Stimulated activated CD4-positive, alpha-beta T cell treated with anti-CD3 and anti-CD28 coated beads, Interleukin-1b, Interleukin-23, amount 100 ng/mL, for 48 hours (primary cell): ENCODE measurements at places on chromosomes 3 and 15.

GRCh38 chr3:193853511-193854219 is 260.7 kb downstream of the OPA1 start:
- no peak for DNase-seq

GRCh38 chr3:5531741-5532290 is 344.3 kb downstream of the EDEM1 start:
- no peak for DNase-seq

DNA sequence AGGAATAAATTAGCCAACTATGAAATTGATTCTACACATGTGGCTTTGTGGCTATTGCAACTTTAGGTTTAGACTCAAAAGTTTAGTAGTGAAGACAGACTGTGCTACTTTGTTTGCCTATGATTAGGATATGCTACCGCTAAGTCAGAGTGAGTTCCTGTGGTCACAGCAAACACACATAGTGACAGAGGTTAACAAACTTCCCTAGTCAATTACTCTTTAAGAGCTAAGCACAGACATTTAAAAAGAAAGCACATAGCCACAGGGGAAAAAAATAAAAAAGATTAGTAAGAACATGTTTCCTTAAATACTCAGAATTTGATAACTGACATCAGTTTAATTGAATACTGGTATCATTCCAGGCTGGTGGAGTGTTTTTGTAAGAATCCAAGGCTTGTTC is 207.1 kb downstream of the GBE1 start:
- no peak for DNase-seq

- no peak for DNase-seq
Measured at GRCh38 chr3:128402319-128402718, 64.4 kb downstream of the DNAJB8 start.

DNA sequence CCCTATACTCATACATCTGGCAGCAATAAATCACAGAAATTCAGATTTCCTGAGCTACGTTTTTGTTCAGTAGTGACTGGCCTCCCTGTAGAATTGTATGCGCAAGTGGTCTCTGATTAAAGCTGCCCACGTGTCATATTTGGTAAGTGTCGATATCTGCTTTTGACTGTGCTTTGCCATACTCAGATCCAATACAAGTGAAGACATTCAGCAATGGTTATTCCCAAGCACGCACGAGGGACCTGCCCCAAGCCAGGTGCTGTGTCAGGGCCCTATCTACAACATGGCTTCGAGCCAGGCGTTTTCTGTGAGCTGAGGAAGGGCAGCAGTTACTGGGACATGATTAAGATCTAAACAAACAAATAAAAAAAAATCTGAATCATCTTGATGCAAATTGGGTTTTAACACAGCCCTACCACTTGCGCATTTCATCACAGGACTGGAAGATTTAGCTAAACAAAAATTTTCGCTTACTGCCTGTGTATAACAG is 47.2 kb upstream of the ICE2 start:
- DNase-seq, result no peak

DNA sequence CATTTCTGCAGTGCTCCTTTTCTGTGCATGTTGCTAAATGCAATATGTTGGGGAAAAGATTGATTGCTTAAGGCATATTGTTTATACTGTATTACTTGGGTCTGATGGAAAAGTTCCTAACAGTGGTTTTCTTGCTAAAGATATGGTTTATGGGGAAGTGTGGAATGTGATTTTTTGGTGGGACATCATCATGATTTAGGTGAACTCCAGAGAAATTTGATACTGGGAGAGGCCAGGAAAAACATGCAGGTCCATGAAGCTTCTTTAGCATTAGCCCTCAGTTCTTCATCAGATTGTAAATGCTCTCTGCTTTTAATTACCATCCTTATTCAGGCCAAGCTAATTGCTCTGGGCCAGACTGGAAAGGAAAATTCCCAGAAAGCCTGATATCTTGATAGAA is 147.5 kb downstream of the LRTM1 start:
- no peak for DNase-seq

DNA sequence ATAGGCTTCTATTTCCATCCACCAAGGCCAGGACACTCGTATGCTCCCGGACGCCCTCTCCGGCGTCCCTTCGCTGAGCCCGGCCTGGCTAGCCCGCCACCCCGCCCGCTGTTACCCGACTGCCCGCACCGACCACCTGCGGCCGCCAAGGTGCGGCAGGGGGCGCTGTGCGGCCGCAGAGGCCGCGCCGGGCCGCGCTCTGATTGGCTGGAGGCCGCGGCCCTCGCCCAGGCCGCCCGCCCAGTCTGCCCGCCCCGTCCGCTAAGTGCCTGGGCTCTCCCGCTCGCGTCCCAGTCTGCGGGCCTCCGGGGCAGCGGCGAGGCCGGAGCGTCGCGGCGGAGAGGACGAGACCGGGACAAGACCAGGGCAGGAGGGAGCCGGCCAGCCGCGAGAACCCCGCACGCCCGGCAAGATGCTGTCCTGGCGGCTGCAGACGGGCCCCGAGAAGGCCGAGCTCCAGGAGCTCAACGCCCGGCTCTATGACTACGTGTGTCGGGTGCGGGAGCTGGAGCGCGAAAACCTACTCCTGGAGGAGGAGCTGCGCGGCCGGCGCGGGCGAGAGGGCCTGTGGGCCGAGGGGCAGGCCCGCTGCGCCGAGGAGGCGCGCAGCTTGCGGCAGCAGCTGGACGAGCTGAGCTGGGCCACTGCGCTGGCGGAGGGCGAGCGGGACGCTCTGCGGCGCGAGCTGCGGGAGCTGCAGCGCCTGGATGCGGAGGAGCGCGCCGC is at the start of gene SYNM:
SYNM (plus strand) TSS at position 293 of the 726 bp plus-strand sequence; CDS start at position 413, 120 bp downstream.
- peak; percentile 26 for DNase-seq

- DNase-seq, result no peak
Measured at GRCh38 chr3:132513057-132513456, 84.0 kb upstream of the ACKR4 start.

DNA sequence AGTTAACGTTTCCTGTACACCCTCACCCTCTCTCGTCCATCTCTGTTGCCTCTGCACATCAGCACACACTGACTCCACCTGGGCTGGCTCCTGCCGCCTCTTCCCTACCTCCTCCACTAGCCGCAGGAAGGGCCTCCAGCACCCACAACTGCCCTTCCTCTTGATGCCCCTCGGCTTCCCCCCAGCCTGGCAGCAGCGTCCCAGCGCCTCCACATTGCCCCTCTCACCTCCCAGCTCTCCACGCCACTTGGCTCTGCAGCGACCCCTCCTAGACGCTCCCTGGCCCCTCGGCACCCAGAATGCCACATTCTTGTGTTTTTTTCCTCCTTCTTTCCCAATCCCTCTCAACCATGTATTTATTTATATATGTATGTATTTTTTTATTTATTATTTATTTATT is 73.6 kb downstream of the ST8SIA2 start:
- DNase-seq, result no peak

DNA sequence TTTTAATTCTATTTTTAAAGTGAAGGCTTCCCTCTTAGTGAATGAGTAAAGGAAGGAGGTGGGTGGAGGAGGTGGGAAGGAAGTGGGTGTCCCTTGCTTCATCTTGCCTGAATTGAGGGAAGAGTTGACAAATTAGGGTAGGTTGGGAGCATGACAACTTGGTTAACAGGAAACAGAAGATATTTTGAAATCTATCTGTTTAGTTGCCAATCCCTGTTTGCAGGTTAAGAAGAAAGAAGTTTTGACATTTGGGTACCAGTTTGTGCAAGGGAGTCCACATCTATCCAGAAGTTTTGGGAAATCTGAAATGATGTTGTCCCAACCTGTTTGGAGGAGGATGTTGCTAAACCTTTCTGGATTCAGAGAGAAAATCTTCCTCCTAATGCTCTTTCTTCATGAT is 204.1 kb upstream of the SUCLG2 start:
- DNase-seq, result no peak

DNA sequence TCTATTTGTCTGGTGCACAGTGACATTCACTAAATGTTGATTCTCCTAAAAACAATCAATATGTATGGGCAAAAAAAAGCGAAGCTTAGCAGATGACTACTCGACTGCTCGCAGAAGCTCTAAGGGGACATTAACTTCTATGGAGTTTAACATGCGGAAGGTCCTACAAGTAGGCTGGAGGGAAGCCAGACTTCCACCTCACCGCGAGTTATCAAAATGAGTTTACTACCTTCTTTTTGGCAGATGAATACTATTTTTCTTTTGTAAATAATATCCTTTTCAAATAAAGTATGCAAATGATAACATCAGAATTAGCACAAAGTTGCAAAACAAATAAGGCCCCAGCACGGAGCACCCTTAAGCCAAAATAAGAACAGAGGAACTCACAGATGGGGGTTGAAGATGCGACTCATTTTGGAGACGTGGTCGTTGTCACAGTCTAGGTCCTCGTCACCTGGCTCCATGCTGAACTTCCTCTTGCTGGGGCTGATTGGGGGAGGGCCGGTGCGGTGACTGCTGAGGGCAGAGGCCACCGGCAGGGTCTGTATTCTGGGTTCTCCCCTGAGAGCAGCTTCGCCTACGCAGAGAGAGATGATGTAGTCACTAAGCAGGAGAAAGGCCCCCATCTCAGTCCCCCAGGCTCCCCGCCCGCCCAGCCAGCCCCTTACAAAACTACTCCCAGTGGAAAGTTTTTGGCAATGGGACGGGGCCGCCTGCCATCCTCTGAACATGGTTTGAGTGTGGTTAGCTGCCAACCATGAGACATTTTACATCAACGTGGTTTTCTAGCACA is 42.1 kb downstream of the VGLL4 start:
- peak; percentile 37 for DNase-seq

DNA sequence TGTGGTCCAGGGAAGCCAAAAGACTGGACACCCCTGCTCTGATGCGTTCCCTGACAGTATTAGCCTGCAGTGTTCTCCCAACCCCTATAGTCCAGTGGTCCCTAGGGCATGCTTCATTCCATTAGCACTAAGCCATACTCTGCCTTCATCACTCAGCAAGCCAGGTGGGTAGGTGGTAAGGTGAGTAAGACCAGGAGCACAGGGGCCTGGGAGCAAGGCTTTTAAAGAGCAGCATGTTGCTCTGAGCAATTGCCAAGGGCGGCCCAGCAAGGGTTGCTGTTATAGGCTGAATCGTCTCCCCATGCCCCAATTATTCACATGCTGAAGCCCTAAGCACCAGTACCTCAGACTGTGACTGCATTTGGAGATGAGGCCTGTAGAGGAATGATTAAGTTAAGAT is 11.0 kb downstream of the CXCR6 start:
- no peak for DNase-seq

- no peak for DNase-seq
Measured at GRCh38 chr15:43518197-43518761, 871 bp downstream of the MAP1A start.

- peak; percentile 64 for DNase-seq
Measured at GRCh38 chr3:194322678-194323211, 28.4 kb downstream of the CPN2 start.

GRCh38 chr15:63544258-63545026 is 40.0 kb downstream of the USP3 start:
- DNase-seq, result no peak

DNA sequence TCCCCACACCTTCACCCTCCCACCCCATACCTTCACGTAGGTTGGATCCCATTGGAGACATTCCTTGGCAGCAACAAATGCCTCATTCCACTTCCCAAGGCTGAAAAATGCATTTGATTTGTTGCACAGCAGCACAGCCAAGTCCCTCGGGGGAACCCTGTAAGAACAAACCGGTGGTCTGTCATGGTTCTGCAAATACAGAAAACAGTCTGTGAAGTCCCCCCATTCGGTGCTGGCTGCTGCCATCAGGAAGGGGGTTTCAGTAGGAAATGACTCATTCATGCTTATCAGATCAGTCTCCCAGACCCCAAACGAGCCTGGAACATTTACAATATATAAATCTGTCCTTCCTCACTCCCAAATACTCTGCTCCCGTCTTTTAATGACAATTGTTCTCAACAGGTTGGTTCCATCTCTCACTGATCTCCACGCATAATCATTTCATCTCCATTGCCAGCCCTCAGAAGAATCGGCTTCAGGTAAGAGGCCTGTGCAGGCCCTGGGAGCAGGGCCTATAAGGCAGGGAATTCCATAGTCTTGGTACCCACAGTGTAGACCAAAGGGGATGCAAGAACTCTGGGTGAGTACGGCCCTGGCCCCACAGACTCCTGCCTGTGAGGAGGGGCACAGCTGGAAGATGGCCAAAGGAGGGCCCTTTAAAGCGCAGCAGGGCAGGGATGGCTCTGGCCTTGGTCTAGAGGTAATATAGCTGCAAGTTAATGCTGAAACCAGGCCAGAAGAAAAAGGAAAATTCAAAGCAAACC is 41.6 kb downstream of the TRANK1 start:
- DNase-seq, result no peak

DNA sequence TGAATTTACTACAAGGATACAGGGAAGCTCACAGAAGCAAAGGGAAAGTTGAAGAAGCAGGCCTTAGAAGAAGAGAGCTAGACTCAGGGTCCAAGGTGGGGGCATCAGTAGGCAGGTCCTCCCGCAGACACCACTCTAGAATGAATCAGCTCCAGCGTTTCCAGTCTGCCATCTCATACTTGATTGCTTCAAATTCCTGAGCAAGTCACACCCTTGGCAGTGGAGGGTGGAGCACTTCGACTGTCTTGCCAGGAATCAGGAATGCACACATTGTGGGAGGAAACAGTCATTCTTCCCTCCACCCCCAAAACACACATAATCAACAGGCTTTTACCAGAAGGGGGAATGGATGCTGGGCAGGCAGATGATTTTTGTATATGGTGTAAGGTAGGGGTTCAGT is 78.5 kb downstream of the CHCHD6 start:
- DNase-seq, result no peak

- peak; percentile 43 for DNase-seq
Measured at GRCh38 chr15:75200765-75201615, 692 bp upstream of the C15orf39 start.

DNA sequence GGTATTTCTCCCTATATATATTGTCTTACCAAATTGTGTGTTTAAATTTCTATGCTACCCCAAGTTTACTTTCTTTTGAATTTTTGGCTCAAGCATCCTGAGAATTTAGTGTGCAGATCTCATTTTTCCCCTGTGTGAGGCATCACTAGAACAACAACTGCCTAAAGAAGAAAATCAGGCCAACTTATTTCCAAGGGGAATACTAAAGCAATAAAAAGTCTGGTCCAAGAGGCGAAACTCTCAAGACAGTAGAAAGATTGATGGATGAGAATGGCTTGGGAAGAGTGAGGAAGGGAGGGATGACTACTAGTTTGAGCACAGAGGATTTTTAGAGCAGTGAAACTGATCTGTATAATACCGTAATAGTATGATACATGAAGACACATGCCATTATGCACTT is 86.3 kb upstream of the CFAP20DC start:
- DNase-seq, result no peak

GRCh38 chr3:122215592-122216298 is 32.3 kb downstream of the CASR start:
- DNase-seq, result no peak

DNA sequence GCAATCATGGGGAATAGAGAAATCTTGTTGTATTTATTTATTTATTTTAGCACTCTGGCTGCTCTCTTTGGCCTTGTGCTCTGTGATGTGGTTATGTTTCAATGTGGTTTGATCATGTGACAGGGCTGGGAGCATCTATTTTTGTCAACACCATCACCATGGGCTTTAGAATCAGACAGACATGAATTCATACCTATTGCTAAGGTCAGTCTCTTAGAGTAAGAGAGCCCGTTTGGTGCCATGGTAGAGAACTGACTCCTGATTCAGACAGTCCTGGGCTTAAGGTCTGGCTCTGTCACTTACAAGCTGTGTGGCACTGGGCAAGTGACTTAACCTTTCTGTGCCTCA is 157.0 kb downstream of the RYR3 start:
- DNase-seq, result no peak
